Mesothelial cell of epicardium (in vitro differentiated cells): ENCODE measurements at places on chromosomes 1 and 21. TPM values are rescaled to one million over a fixed set of nuclear protein-coding genes. Genes with fewer than 3 reads are reported as not detected.

GRCh38 chr1:109499661-109500536, 6.0 kb downstream of the CYB561D1 start:
- H3K4me1 ChIP-seq: peaks cover 21% of the 10 kb centered on the region
- no peak overlapping the region for H3K4me3 ChIP-seq
- DNase-seq: no peak
- peak overlapping the region; percentile 50 for H3K27ac ChIP-seq

DNA sequence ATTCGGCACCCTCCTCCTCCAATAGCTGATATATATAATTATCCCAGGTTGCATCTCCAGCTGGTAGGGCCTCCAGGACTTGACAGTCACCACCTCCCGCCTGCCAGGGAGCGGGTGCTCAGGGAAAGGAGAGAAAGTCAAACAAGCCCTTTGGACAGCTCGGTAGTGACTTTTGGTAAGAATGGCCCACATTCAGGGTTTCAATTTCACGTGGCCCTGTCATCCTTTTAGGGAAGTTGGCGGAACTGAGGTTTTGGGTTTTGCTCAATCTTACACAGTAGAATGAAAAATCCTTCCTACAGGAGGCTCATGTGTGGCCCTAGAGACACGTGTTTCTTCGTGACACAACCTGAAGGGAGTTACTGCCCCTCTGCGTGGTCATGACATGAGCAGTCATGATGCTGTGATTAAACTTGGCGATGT, 44.2 kb downstream of the CAPN8 start:
- H3K27me3 ChIP-seq: no peaks in the 10 kb centered on the region
- H3K27ac ChIP-seq: no peak overlapping the region
- no peak overlapping the region for H3K4me3 ChIP-seq
- no peak for DNase-seq

ADORA3 gene
- total RNA-seq: not detected in 3 replicates

DNA sequence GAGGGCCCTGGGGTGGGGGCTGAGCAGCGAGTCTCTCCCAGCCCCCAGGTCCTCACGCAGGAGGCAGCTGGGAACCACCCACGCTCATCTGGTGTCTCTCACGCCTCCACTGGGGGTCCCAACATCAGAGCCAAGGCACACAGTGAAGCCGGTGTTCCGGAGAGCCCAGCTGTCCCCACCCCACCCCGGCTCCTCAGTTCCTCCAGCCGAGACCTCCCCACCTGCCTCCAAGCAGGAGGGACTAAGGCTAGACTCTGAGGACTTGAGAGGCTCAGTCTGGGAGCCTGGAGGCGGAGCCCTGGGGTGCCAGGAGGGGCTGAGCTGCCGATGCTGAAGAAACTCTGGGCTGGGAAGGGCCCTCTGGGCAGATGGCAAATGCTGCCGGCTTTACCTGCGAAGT, 1.6 kb upstream of the HPCA start:
- no peaks in the 10 kb centered on the region for H3K36me3 ChIP-seq
- peaks cover 40% of the 10 kb centered on the region for H3K27me3 ChIP-seq
- DNase-seq: no peak
- peaks cover 9% of the 10 kb centered on the region for H3K4me1 ChIP-seq
- no peak overlapping the region for H3K4me3 ChIP-seq

GRCh38 chr1:73593804-73594203, 604.2 kb downstream of the LRRIQ3 start:
- H3K4me3 ChIP-seq: no peak overlapping the region
- no peaks in the 10 kb centered on the region for H3K27me3 ChIP-seq
- no peak for DNase-seq
- H3K27ac ChIP-seq: peak overlapping the region; percentile 45
- H3K36me3 ChIP-seq: no peaks in the 10 kb centered on the region

DNA sequence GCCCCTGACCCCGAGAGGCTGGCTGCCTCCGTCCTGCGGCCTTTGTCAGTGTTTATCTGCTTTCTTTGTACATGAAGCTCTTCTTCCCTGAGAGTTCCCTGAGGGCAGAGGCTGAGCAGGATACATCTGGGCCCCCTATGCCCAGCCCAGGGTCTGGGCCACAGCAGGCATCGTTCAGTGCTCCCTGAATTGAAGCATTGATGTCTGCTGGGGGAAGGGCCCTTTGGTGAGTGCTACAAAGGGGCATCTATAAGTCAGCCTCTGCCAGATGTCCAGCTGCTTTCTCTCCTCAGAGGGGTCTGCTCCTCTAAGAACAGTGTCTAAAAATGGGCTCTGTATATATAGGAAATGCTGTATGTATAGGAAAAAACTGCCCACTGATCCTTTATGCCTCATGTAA, 2.1 kb downstream of the HEYL start:
- H3K27me3 ChIP-seq: peaks cover 82% of the 10 kb centered on the region
- H3K36me3 ChIP-seq: no peaks in the 10 kb centered on the region
- H3K4me3 ChIP-seq: no peak overlapping the region
- H3K4me1 ChIP-seq: peaks cover 22% of the 10 kb centered on the region
- H3K27ac ChIP-seq: no peak overlapping the region
- no peak for DNase-seq

DNA sequence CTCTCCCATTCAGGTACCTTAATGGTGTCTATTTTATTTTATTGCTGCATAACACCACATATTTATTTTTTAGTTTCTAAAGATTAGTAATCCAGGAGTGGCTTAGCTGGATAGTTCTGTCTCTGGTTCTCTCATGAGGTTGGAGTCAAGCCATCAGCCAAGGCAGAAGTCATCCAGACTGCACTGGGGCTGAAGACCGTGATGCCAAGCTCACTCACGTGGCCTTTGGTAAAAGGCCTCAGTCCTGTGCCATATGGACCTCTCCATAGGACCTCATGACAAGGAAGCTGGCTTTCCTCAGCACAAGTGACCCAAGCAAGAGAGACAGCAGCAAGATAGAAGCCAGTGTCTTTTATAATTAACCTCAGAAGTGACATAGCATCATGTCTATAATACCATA, 23.0 kb upstream of the DDR2 start:
- H3K27ac ChIP-seq: no peak overlapping the region
- H3K4me3 ChIP-seq: no peak overlapping the region
- peaks cover 2% of the 10 kb centered on the region for H3K36me3 ChIP-seq
- DNase-seq: no peak

DNA sequence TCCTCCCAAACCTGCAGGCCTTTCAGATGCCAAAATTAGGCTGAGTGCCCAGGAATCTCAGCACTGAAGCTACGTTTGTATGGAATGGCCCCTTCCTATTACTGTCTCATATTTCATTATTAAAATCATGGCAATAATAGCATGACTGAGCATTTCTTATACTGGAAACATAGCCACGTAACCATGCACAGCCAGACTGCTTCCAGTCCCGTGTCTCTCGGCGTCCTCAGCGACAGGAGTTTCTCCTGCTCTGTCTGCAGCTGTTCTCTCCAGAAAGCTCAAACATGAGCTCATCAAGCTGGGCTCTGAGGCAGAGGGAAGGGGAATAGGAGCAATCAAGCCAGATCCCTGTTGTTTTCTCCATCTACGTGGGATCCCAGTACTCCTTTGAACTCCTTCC, 104.0 kb downstream of the CDC7 start:
- H3K27me3 ChIP-seq: no peaks in the 10 kb centered on the region
- peaks cover 23% of the 10 kb centered on the region for H3K4me1 ChIP-seq
- peak overlapping the region; percentile 63 for H3K27ac ChIP-seq
- H3K36me3 ChIP-seq: no peaks in the 10 kb centered on the region
- no peak overlapping the region for H3K4me3 ChIP-seq

DNA sequence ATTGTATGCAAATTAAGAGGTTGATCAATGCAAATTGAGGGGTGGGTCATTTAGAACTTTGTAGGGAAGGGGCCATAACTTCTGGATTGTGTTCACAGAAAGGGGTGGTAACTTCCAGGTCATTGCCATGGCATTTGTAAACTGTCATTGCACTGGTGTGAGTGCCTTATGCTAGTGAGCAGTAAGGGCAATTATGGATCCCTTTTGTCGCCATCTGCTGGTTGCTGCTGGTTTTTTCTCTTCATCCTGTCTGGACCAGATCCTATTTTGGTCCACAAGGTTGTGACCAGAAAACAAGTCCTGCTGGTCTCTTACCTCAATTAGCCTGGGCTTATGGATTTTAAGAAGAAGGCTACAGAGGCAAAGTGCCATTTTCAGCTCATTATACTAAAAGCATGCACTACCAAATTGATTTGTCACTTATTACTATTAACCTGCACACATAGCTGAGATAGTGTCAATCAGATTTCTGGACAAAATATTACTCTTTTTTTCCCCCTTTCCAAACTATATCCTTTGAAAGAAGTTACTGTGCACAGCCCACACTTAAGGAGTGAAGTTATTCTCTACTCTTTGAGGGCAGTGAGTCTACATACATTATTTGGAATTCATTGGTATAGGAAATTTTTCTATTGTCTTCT, 196.2 kb downstream of the ZC3H11B start:
- no peaks in the 10 kb centered on the region for H3K36me3 ChIP-seq
- no peak overlapping the region for H3K4me3 ChIP-seq
- peak; percentile 63 for DNase-seq
- no peak overlapping the region for H3K27ac ChIP-seq
- no peaks in the 10 kb centered on the region for H3K27me3 ChIP-seq
